ENCODE measurements at places on chromosomes 2 and 18. TPM values are rescaled to one million over a fixed set of nuclear protein-coding genes. Genes with fewer than 3 reads are reported as not detected.

GRCh38 chr18:3878401-3878800 lies 428.4 kb downstream of the TGIF1 start:
- no peak for DNase-seq

DNA sequence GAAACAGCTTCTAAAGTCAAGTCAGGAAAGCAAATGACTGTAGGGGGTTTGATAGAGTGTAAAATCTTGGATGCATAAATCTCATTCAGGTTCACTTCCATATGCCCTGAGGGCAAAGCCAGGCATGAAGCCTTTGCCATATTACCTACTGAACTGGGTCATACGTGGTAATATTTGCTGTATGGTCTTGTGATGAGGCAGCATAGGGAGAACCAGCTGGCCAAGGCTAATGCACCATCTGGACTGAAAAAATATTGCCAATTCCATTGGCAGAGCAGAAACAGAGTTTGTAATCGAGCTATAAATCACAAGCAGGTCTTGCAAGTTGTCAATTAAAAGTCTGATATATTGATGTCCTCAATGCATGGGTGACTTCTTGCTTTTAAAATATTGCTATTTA lies 243.8 kb downstream of the ERBB4 start:
- DNase-seq = no peak

GRCh38 chr2:200129721-200130462 lies 174.5 kb downstream of the MAIP1 start:
- DNase-seq = no peak

GRCh38 chr2:14975381-14975780 lies 342.9 kb downstream of the LRATD1 start:
- DNase-seq = no peak

DNA sequence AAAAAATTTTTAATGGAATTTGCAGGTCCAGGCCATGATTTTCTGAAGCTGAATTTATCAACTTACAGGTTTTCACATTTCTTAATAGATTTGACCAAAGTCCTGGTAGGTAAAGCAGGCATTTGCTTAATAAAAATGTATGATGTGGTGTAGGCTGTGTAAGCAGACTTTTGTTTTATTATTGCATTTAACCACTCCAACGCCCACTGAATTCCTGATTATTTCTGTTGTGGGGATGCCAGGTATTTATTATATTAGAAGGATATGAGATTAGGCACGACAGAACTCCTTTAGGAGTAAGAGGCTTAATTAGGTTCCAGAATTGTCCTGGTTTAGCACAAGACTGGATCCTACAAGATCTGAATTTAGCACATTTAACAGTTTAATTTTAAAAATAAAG lies 111.1 kb downstream of the ADCYAP1 start:
- no peak for DNase-seq

DNA sequence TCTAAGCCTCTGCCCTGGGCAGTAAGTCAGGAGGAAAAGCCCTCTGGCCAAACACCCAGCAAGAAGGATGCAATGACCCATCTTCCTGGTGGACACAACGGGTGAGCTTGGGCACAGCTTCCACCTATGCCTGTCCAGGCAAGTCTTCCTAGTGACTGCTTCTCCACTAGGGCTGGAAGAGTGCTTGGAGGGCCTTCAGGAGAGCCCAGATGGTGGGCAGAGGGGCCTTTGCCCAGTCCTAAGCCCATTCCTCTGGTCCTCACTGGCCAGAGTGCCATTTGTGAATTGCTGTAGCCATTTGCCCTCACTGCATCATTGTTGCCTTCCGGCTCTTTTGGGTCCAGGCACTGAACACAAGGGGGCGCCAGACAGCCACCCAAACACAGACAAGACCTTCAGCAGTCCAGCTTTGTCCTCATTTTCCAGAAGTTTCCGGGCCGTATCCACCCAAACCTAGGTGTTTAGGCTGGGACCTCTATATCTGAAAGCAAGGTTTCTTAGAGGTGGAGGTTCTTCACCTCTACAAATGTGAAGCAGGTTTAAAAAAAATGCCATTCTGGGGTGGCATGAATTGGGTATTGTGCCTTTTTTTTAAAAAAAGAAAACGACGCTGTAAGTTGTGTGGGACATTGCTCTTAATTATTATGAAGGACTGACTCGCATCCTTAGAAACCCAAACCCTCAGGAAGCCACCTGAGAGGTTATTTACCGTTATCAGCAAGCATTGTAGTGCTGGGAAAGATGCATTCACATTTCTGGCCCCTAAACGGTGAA lies 29.5 kb downstream of the PAX8 start:
- peak; percentile 84 for DNase-seq

The CHRNG gene
- polyA plus RNA-seq = not detected

- no peak for DNase-seq
These were observed 11.5 kb downstream of the VPS4B start for GRCh38 chr18:63410792-63411191.

Measured in B cell (primary cell).